Fibroblast of skin of right biceps (primary cell): ENCODE measurements at places on chromosomes 3 and 15.

- no peak for DNase-seq
Measured at GRCh38 chr3:78832785-78833204, 935.0 kb downstream of the ROBO1 start.

GRCh38 chr15:39756806-39757522 lies 25.7 kb downstream of the FSIP1 start:
- peak; percentile 72 for DNase-seq

- peak; percentile 40 for DNase-seq
Measured at GRCh38 chr3:22284559-22284958, 533.5 kb upstream of the ZNF385D start.

- DNase-seq = peak; percentile 6
Measured at GRCh38 chr3:151085889-151086483, 522 bp downstream of the MED12L start.

- DNase-seq = no peak
Measured at GRCh38 chr15:67821784-67822440, 3.4 kb upstream of the SKOR1 start.

DNA sequence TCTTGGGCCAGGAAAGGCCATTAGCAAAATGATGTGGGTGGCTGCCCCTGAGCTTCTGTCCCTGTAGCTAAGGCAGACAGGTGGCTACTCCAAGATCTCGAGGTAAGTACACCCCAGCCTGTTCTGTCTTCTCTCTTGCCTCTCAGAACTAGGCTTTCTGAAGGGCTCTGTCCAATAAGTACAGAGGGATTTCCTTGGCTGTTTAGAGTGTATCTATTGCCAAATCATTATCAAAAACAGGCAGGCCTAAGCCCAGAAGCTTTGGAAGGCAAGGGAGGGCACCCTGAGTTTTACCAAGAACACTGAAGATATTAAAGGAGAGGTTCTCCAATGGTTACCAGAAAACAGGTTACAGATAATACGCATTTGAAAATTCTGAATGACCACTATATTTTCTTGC lies 156.6 kb downstream of the MYRIP start:
- DNase-seq = no peak

DNA sequence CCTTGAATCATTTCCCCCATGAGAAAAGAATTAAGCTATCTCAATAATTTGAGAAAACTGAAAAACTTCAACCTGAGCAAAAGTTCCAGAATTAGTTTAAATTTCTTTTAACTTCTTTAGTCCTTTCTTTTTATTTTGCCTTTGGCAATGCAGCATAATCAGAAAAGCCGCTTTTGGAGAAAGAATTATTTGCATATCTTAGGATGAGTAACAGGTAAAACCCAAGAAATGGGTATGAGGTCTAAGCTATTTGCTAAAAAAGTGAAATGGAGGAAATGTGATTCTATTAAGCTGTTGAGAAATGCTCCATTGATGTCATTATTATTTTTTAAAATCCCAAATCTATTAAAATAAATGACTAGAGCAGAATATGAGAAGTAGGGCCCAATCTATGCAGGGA lies 1238.3 kb upstream of the GBE1 start:
- DNase-seq = no peak

GRCh38 chr3:190370369-190370768 lies 17.6 kb upstream of the CLDN16 start:
- DNase-seq = no peak

DNA sequence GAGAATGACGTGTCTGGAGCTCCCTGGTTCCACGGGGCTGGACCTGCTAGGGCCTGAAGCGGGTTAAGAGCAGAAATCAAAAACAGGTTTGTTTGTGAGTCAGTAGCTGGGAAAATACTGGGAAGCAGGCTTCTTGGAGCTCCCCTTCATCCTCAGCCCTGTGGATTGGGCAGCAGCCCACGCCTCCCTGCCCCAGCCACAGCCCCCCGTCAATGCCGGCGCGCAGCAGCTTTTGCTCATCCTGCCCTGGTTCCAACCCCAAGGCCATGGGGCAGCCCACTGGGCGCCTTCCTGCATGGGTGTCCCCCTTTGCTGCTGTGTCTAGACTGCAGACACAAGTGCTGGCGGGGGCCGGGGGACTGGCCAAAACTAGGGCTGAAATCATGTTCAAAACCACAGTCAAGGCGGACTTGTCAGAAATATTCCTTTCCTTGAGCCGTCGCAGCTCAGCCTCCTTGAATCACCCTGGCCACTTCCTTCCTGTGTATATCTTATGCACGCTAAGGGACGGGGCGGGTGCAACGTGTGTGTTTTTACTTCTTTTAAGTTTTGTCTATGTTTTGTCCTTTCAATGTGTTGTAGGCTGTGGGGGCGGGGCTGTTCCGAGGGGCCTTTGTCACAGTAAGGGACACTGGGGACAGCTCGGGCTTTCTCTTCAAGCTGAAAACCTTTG lies 108.1 kb downstream of the KLF13 start:
- peak; percentile 91 for DNase-seq

DNA sequence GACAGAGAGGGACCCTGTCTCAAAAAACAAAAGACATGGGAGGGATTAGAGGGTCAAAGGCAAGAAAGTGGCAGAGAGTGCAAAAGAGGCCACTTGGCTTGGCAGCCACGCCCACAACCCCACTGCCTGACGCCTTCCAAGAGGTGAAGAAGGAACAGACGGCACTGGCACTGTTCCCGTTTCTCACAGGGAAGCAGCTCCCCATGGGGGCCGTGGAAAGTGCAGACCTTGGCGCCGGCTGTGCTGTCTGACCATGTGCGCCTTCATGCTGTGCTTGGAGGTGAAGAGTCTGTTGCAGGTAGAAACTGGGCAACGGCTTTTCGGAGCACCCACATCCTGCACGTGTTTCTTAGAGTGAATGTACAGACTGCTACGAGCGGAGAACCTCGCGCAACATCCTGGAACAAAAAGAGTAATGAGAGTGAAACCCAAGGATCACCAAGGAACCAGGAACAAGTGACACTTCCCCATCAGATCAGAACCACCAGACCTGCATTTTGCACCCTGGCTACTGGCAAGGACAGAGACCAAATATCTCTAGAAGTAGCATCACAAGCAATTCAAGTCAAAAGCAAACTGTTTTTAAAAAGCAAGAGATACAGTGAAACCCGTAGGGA lies 9.7 kb downstream of the ZXDC start:
- no peak for DNase-seq

DNA sequence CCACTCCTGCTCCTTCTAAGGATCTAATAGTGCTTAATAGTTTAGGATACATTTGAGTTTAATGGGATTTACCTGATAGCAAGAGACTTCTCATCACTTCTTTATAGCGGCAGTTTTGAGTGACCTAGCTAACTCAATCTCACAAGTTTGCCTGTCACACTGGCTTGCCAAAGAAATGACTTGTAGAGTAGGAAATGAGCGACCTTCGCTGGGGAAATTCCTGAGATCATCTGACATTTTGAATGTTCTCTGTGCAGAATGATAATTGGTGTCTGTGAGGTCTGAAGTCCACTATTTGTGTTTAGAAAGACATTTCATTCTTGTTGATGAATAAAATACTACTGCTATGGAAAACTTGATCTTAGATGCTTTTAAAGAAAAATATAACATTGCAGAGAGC lies 30.3 kb downstream of the SUCLG2 start:
- no peak for DNase-seq

DNA sequence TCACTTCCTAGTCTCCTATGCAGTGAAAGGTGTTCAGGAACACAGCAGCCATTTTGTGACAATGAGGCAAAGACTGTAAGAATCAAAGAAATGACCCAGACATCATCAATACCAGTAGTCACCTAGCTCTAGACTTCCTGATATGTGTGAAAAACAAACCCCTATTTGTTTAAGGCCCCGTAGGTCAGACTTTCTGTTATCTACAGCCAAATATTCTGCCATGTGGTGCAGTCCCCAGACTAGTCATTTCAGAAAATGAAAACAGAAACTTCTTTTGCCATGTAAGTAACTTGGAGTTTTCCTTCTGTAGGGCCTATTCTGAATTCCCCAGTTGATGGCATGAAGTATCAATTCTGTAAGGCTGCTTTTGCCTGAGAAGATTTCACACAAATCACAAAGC lies 181.7 kb upstream of the SNTN start:
- no peak for DNase-seq

DNA sequence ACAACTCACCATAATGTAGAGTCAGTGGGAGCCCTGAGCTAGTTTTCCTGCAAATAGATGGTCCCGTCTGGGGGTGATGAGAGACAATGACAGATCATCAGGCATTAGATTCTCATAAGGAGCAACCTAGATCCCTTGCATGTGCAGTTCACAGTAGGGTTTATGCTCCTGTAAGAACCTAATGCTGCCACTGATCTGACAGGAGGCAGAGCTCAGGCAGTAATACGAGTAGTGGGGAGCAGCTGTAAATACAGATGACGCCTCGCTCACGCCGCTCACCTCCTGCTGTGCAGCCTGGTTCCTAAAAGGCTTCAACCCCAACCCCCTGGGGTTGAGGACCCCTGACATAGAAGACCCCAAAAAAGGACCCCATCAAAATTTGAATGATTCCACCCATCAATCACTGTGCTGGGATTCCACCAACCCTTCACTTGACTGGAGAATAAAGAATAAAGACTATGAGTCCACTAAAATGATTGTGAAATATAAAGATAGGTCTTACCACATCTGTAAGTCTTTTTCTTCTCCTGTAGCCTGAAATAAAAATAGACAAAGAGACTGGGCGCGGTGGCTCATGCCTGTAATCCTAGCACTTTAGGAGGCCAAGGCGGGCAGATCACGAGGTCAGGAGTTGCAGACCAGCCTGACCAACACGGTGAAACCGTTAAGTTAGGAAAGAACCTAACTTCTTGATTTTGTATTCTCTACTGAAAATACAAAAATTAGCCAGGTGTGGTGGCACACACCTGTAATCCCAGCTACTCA lies 9.9 kb upstream of the UBL7 start:
- DNase-seq = no peak

DNA sequence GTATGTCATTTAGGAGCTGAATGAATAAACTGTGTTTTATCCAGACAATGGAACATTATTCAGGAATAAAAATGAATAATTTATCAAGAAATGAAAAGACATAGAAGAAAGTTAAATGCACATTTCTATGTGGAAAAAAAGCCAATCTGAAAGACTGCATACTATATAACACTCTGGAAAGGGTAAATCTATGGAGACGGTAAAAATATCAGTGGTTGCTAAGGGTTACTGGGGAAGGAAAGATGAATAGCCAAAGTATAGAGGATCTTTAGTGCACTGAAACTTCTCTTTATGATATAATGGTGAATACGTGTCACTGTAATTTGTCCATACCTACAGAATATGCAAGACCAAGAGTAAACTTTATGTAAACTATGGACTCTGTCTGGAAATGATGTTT lies 46.0 kb upstream of the PEX5L start:
- no peak for DNase-seq

- DNase-seq = no peak
Measured at GRCh38 chr15:94255540-94255939, 24.2 kb downstream of the MCTP2 start.

- no peak for DNase-seq
Measured at GRCh38 chr15:36221992-36222391, 357.4 kb upstream of the CDIN1 start.

GRCh38 chr3:123432832-123433523 lies 15.9 kb downstream of the ADCY5 start:
- DNase-seq = no peak

GRCh38 chr3:138220242-138220641 lies 33.1 kb downstream of the ARMC8 start:
- DNase-seq = no peak

- no peak for DNase-seq
Measured at GRCh38 chr15:100985401-100985800, 66.2 kb downstream of the LRRK1 start.

DNA sequence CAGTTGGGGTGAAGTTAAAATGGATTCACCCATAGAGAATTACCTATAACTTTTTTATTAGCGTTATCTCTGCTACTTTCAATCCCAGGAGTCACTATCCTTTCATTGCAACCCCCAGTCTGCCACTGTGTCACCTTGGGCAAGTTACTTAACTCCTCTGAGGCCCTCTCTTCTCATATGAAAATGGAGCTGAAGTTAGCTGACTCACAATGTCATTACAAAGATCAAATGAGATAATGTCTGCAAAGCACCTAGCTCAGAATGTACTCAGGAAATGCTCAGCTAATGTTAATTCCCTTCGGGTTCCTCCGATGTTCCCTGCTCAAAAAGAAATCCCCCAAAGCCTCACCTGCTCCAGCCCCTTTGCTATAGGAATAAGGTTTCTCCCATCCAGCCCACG lies 50.0 kb downstream of the TRIM42 start:
- DNase-seq = no peak

DNA sequence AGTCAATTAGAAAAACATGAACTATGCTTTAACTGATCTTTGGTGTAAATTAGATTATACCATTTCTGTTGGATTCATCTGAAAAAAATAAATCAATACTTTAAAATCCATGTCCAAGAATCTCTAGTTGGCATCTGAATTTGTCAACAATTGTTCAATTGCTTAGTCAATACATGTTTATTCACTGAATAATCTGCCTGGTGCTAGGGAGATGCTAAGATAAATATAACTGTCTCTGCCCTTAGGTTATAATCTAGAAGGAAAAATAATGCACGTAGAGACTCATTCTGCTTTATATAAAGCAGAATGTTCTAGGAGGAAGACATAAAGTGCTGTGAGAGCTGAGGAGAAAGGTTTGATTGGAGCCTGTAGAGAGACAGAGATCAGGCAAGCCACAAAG lies 537.2 kb upstream of the IL12A start:
- DNase-seq = no peak

GRCh38 chr15:68114356-68114755 lies 60.2 kb downstream of the PIAS1 start:
- peak; percentile 41 for DNase-seq

GRCh38 chr3:19739504-19739903 lies 194.5 kb downstream of the EFHB start:
- no peak for DNase-seq

GRCh38 chr15:38378161-38378560 lies 75.8 kb upstream of the FAM98B start:
- DNase-seq = no peak

DNA sequence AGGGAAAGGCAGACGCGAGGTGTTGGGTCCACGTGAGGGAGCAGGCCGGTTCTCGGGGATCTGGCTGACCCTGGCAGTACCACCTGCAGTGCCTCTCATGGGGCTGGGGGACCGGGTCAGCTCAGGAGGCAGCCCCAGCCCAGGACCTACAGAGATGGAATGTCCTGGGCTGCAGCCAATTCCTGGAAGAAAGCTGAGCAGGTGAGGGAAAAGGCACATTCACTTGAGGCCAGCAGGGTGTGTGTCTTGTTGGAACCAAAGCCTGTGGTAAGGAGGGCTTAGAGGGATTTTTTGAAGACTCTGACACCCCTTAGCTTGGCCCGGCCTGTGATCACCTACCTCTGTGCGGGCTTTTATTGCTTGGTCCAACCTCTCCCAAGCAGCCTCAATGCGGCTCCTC lies 15.8 kb downstream of the PLA2G4B start:
- no peak for DNase-seq

DNA sequence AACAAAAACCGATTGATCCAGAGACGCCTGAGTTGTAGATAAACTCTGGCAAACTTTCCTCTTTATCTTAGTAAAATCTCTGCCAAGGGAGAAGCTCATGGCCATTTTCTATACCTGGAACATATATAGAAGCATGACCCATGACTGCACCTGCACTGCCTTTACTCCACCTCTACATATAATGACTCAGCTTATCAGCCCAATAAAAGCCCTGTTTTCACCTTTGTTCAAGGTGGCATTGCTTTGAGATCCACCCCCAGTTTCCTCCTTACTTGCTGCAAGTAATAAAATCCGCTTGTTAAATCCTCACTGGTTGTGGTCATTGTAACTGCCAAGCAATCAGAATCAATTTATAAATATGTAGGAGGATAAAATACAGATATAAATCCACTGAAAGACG lies 1280.4 kb downstream of the NSUN3 start:
- no peak for DNase-seq
